Caki2 (cell line): ENCODE measurements at places on chromosomes 4 and X. TPM values are rescaled to one million over a fixed set of nuclear protein-coding genes. Genes with fewer than 3 reads are reported as not detected.

TFDP3 gene
- not detected in 2 replicates for total RNA-seq

GRCh38 chrX:147646949-147647723, 264.6 kb upstream of the FMR1 start:
- DNase-seq, result no peak

DNA sequence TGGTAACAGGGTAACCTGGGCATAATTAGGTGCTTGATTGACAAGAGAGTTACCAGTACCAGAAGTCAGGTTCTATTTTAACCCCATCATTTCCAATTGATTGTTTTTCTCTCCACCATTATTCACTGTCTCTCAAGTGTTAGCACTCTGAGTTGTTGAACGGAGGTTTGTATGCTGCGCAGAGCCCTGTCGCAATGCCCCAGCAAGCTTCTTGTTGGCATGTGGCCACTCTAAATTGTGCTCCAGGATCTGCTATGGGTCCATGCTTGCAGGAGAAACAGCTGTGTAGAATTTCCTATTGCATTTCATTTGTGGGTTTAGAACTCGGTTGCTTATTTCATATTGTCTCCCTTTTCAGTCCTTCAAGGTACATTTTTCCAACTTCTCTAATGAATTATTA, 98.2 kb downstream of the KLHL8 start:
- no peak for DNase-seq

DNA sequence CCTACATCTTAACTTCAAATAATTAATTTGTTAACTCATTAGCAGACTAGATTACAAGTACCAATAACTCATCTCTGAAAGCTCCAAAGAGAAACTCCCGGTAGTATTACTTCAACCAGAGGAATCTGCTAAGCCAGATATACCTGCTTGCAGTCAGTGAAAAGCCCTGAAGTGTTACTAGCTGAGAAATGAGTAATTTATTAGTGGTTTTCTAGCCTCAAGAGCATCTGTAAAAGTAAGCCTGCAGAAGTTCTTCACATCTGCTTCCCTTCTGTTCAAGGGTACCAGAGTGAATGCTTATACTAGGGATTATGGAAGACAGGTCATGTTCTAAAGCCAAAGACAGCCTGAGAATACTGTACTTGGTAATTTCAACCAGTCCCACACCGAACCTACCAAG, 34.7 kb downstream of the IRS4 start:
- DNase-seq, result no peak

GRCh38 chr4:100100985-100101384, 89.3 kb downstream of the DDIT4L start:
- no peak for DNase-seq

DNA sequence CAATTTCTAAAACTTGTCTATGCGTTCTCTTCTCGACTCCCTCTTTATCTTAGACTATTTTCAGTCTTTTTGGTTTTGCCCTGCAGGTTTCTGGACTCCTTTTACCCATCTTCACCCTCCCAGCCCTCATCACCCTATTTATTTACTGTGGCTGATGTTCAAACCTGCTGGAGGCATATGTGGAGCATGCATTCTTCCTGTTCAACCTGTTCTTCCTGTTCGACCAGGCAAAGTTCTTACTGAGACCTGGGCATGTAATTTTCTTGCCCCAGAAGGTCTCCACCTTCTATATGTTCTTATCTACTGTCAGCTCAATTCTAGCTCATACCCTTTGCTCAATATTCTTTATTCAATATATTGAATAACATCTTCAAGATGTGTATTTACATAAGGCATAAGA, 69.4 kb upstream of the AGA start:
- DNase-seq, result no peak

DNA sequence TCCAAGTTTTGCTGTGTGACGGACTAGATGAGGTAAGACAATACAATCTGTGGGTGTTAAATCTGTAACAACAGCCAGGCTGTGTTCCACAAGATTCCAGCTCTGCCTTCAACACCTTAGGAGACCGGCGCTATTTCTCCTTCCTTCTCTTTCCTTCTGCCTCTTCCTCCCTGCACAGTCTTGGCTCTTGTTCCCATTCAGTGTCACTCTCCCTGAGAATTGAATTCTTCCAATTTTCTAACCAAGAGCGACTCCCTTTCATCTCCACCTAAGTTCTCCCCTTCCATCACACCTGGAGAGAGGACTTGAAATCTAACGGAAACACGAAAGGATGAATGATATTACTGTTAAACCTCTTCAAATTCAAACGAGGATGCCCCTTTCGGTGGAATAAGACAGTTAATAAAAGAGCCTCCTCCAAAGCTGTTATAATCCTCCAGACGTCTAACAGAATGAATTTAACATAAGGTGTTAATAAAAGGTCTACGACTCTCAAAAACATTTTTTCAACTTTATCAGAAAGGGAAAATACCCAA, 2.7 kb downstream of the EPHA5 start:
- no peak for DNase-seq

- DNase-seq, result no peak
These were observed 39.2 kb downstream of the TXLNG start for GRCh38 chrX:16825264-16826035.
